ENCODE measurements at places on chromosomes 13 and 19. TPM values are rescaled to one million over a fixed set of nuclear protein-coding genes. Genes with fewer than 3 reads are reported as not detected.

MADCAM1 gene
- total RNA-seq: 0.42 TPM

GRCh38 chr13:86174622-86175021 is 375.4 kb upstream of the SLITRK6 start:
- DNase-seq: no peak

ZNF790 gene
- 7.1 TPM for total RNA-seq

RFPL4AL1 gene
- not detected for total RNA-seq

GRCh38 chr13:24627090-24627714 is 53.0 kb upstream of the ATP12A start:
- no peak for DNase-seq

GRCh38 chr19:49680421-49681351 is 3.6 kb downstream of the PRMT1 start:
- DNase-seq: peak; percentile 98

IZUMO1 gene
- 0.56 TPM for total RNA-seq

DNA sequence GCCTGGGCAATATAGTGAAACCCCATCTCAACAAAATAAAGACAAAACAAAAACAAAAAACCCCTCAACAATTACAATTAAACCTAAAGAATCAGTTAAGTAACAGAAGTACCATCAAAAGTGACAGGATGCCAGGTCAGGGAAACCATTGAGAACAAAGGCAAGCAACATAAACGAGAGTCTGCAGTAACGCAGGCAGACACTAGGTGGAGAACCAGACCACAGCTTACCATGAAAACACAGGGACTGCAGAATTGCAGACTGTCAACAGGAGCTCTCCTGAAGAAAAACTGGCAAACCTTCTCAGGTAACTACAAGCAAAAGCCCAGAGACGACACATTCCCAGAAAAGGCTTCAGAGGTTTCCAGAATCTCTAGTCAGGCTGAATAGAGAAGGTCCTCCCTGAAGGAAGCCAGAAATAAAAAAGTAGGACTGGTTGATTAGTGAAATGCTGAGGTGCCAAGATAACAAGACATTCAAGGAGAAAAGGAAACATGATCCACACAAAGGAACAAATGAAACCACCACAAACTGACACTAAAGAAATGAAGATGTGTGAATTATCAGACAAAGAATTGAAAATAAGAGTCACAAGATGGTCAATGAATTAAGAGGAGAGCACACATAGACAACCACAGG is 2.2 kb upstream of the ZNF665 start:
- peak; percentile 84 for DNase-seq

DNA sequence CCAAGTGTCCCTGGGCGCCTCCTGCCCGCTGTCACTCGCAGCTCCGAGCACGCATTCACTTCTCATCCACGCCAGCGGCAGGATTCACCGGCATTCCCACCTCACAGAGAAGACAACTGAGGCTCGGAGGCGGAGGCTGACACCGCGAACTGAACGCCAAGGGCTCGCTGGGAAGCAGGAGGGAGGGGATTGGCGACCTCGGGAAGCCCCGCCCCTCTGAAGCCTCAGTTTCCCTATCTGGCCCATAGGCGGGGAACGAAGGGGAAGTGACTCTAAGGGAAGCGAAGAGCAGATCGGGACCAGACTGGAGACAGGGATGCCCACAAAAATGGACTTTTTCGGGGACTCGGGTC is 256 bp downstream of the MICOS13 start:
- no peak for DNase-seq

DMAC2 gene
- 30.5 TPM for total RNA-seq

DNA sequence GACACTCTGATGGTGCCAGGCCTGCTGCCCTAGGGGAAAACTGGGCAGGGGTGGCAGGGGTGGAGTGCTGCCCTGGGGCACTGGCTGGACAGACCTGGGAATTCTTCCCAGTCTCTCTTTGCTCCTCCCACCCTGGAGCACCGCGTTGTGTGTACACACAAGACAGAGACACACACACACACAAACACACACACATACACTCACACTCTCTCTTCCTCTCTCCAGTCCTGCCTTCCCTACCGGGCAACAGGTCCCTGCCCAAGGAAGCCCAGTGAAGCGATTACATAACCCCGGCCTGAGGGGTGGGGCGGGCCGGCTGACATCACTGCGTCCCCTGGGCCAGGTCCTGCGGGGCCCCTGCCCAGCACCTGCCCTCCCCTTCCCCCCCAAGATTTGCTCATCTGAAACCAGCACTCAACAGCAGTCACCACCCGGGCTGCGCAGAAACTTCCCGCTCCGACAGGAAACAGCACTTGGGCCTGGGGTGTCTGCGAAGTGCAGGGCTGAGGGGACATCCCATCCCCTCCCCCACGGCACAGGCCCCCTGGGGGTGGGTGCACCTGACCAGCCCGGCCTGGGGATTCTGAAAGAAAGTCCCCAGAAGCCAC is 1.2 kb downstream of the MKNK2 start:
- peak; percentile 92 for DNase-seq

Measured in posterior vena cava (tissue), 2 donors.